Cortex of kidney (tissue), 1 donor: ENCODE measurements at places on chromosomes 2 and 18.

GRCh38 chr2:119012345-119013301, 70.6 kb downstream of the MARCO start:
- no peak for DNase-seq

DNA sequence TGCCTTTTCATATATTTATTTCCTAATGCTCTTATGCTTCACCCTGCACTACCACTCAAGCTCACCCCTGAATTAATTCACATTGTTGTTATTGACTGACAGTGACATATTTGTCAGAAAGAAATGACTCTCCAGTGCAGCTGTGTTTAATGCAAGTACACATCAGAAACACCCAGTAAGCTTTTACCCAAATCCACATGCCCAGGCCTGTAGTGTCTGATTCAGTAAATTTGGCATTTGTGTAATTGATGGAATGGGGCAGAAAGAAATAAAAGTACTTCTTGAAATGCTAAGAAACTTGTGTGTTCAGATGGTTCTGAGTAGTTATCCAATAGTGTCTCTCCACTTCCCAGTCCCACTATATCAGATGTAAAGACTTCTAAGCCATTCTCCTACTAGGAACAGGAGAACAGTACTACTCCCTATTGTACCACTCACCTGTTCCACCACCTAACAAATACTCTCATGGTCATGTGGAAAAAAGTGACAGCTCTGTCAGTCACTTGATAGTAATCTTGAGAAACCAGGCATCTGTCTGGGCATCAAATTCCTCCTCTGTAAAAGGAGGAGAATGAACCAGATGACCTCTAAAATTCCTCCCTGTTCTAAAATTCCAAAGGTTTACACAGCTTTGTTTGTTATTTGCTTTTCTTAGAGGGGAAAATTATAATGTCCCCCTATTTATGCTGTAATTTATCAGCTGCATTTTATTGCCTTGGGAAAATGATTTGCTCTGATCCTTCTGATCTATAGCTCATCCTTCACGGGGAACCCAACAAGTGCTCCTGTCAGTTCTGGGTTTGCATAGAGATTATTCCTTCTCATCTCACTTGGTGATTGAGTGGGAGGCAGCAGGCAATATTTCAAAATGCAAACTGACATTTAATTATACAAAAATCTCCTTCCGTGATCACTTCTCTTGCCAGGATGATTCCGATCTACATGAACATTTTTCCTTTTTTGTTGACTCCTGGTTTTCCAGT, 70.9 kb downstream of the ZNF385B start:
- DNase-seq = no peak

DNA sequence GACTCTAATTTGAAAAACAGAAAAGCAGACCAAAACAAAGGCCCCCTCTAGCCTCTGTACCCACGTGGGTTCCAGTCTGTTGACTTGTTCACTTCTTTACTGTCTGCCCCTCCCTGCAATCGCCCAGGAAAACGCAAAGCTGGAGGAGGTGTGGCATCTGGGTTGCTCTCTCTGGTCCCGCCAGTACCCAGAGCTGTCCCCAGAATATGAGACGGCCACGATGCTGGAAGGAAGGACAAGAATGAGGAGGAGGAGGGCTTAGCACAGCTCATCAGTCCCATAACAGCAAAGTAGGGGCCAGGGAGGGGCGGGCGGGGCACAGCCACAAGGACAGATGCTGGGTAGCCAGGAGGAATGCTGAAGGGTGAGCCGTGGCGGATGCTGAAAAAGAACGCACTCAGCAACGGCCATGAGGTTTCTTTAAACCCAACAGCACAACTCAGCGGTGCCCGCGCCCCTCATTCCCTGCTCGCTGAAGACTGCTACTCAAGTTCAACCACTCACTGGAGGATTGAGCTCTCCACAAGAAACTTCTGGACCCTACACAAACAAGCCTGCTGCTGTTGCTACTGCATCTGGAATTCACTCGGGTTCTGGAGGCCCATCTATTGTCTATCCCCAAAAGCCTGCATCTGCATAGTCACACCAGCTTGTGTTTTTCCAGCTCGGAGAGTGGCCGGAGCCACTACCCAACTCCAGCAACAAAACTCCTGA, 187.7 kb downstream of the HDAC4 start:
- DNase-seq = no peak

DNA sequence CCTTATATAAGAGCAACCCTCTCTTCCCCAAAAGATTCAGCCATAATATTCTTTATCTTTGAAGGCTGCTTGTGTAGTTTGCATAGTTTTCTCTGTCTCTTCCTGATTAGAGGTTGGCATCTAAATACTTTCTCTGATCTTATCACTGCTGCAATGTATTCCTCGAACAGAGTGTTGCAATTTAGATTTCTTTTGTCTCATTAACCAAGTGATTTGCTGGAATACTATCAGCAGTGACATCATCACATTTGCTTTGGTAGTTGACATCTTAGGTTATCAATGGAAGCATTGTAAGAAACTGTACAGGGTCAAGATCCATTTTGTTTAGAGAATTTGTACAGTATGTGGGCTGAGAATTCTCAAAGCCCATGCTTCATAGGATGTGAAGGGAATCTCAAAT, 72.0 kb upstream of the NEUROD1 start:
- DNase-seq = no peak

GRCh38 chr2:134504586-134505336, 214.0 kb downstream of the TMEM163 start:
- DNase-seq = no peak

GRCh38 chr2:48530033-48530811, at the start of gene STON1:
TSS of gene STON1 (plus strand) at chr2:48530154. CDS start at chr2:48580634, 50,480 bp downstream.
- DNase-seq = no peak

- no peak for DNase-seq
Measured at GRCh38 chr2:106965611-106966010, 79.6 kb upstream of the ST6GAL2 start.

DNA sequence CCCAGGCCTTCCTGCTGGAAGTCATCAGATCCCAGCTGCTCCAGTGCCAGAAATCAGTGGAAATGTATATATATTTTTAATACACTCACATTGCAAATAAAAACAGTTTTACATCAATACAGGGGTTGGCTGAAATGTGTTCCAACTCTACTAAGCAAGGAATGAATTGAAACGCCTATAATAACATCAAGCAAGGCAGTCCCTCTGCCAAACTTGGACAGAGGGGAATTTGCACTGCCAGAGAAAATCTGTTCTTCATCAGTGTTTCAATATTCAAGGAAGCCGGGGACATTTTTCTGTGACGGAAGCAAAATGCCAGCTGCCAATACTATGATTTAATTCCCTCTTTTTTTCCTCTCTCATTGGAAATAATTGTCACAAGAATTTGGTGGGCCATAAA, 335.3 kb downstream of the TNS1 start:
- DNase-seq = no peak
